ENCODE measurements at places on chromosomes 5 and 9.

- DNase-seq, result no peak
These were observed 11.9 kb downstream of the MYO10 start for GRCh38 chr5:16924206-16924605.

- DNase-seq, result no peak
These were observed 75.4 kb upstream of the TNFAIP8 start for GRCh38 chr5:119280380-119280779.

GRCh38 chr5:110623874-110624273 lies 102.6 kb downstream of the TMEM232 start:
- no peak for DNase-seq

DNA sequence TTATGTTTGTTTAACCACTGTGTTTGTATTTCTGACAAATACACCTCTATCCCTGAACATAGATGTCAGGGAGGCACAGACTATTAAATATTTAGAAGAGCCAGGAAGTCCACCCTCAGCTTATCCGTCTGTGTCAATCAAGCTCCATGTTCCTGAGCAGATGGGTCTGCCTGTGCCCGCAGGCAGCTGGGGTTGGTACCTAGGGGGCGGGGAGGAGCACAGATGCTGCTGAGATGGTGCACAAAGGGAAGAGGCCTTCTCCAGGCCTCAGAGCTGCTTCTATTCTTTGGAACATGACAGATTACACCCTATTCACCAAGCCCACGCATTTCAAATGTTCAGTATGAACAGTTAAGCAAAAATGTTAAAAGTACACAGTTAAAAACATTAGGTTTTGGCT lies 142.1 kb downstream of the EPB41L4A start:
- no peak for DNase-seq

GRCh38 chr5:61465066-61465465 lies 133.0 kb downstream of the ZSWIM6 start:
- no peak for DNase-seq

DNA sequence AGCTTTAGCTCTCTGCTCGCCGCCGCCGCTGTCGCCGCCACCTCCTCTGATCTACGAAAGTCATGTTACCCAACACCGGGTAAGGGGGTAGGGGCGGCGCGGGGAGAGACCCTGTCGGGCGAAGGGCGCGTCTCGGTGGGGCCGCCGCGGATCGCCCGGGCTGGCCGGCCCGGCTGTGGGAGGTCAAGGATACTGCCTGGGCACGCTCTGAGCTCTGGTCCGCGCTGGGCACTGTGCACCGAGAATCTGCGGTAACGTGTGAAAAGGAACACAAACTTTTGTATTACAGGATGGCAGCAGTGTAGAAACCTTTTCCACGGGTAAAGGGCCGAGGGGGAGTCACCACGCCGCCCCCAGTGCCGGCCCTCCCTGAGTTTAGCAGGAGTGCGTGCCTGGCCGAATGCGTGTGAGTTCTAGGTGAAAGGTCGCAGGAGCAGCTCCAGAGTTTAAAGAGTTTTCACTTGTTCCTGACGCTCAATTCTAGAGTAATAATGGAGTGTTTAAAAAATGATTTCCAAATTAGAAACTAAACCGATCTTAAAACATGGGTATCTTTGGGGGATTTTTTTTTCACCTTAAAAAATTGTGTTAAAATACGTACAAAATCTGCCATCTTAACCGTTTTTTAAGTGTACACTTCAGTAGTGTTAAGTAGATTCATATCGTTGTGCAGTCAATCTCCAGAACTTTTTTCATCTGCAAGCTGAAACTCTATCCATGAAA lies at the start of gene HSDL2:
HSDL2 (plus strand) TSS at position 7 of the 723 bp plus-strand sequence; CDS start at position 63, 56 bp downstream.
- DNase-seq, result no peak

DNA sequence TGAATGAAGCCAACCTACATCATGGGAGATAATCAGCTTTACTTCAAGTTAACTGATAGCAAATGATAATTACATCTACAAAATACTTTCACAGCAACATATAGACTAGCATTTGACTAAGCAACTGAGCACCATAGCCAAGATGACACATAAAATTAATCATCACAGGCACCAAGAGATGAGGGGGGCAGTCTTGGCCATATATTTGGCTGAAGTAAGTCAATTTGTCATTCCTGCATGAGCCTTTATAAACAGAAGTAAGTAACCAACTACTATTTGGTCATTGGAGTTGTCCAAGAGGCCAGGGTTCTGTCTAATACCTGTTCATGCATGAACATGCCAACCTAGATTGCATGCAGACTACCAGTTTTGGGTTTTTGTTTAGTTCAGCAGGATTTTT lies 53.6 kb downstream of the PDCD1LG2 start:
- no peak for DNase-seq

DNA sequence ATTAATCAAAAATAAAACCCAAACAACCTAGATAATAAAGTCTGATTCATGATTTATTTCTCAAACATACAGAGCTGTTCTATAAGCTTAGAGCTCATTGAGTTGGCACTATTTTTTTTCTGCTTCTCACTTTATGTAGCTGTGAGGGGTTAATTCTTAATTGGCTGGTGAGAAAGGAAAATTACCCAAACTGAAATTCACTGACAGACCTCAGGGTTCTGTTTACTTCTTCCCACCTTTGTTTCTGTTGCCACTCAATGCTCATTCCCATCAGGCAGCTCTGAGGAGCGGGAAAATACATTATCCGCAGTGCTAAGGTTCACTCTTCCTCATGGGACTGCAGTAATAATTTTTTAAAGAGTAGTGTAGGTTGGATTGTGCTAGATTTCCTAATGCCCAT lies 139.9 kb downstream of the KCTD16 start:
- no peak for DNase-seq

Data from stimulated activated CD8-positive, alpha-beta memory T cell treated with anti-CD3 and anti-CD28 coated beads, Interleukin-2, amount 100 ng/mL, for 48 hours (primary cell).